ENCODE measurements at places on chromosomes 5 and 9.

DNA sequence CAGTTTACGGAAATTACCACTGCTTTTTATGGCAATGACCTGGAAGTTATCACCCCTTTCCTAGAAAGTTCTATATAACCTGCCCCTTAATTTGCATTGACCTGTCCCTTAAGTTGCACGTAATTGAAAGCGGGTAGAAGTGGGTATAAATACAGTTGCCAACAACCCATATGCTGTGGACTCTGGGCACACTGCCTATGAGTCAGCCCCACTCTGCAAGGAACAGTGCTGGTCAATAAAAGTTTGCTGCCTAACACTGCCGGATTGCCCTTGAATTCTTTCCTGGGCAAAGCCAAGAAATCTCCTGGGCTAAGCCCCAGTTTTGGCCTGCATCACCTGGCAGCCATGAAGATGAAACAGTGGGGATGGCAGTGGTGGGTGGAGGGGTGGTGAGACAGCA is 23.9 kb upstream of the CLPTM1L start:
- no peak for DNase-seq

DNA sequence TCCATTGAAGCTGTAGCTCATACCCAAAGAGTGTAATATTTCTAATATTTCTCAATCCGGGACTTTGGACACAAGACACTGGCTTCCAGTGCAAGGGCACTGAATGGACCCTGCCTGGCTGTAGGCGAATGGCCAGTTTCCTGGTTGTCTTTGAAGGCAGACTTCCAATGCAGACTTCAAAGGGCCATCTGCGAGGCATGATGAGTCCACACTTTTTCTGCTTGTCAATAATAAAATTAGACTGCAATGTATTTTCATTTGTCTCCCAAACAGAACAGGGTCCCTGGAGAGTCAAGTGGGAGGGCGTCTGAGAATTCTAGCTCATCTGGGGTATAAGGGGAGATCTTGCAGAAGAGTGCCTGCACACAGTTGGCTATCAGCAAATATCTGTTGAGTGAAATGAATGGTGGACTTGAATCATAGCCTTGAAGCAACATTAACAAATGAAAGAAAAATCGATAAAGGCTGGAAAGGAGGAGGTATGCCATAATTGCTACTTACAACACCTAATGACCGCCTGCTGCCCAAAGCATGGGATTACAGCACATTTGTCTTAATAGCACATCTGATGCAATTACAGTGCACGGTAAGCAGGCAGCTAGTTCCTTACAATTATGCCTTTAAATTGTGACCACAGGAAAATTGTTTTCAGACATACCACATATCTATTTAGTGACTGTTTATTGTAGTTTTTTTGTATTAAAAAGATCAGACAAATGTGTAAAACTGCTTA is 137.5 kb downstream of the ARHGEF28 start:
- no peak for DNase-seq

GRCh38 chr5:5419291-5420210 is 2.9 kb upstream of the ICE1 start:
- DNase-seq, result peak; percentile 75

- DNase-seq, result no peak
Measured at GRCh38 chr9:104286187-104286586, 192.1 kb downstream of the SMC2 start.

DNA sequence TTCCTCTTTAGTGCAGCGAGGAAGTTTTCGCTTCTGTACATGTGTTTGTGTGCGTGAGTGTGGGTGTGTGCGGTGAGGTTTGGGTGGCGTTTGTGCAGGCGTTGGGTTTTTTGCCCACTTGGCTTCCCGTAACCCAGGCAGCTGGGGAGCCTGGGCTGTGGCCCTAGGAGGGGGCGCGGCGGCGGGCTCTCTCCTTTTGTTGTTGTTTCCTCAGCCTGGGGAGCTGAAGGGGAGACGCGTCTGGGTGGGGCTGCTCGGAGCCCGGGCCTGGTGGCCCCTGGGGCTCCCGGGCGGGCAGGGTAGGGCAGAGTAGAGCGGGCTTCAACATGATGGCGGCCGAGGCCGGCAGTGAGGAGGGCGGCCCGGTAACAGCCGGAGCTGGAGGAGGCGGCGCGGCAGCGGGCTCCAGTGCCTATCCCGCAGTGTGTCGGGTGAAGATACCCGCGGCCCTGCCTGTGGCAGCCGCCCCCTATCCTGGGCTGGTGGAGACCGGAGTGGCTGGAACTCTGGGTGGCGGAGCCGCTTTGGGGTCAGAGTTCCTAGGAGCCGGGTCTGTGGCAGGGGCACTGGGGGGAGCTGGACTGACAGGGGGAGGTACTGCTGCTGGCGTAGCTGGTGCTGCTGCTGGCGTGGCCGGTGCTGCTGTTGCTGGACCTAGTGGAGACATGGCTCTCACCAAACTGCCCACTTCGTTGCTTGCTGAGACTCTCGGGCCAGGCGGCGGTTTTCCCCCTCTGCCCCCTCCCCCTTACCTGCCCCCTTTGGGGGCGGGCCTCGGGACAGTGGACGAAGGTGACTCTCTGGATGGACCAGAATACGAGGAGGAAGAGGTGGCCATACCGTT is 665 bp downstream of the RASA1 start:
- peak; percentile 44 for DNase-seq

All from Kasumi-1 (cell line).